ENCODE measurements at places on chromosomes 16 and 17.

GRCh38 chr17:929586-929985 is 50.0 kb downstream of the NXN start:
- DNase-seq = no peak

GRCh38 chr17:66805567-66805966 is 29.4 kb upstream of the CACNG5 start:
- no peak for DNase-seq

DNA sequence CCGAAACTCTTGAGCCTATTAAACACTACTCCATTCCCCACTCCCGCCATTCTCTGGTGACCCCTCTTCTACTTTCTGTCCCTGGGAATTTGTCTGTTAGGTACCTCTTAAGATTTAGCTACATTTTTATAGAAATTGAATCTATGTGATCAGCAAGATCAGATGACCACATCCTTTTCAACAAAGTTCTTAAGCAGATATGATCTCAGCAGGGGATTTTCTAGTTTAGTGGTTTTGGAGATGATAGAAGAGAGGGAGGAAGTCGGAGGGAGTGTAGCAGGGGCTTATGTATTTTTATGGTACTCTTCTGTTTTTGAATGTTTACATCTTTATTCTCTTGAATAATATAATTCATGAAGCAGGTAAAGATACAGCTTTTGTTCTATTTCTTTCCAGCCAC is 40.8 kb downstream of the RPA1 start:
- no peak for DNase-seq

GRCh38 chr16:65548470-65548869 is 426.6 kb upstream of the CDH11 start:
- DNase-seq = no peak

GRCh38 chr17:29607557-29608195 is 14.7 kb downstream of the ANKRD13B start:
- DNase-seq = no peak

DNA sequence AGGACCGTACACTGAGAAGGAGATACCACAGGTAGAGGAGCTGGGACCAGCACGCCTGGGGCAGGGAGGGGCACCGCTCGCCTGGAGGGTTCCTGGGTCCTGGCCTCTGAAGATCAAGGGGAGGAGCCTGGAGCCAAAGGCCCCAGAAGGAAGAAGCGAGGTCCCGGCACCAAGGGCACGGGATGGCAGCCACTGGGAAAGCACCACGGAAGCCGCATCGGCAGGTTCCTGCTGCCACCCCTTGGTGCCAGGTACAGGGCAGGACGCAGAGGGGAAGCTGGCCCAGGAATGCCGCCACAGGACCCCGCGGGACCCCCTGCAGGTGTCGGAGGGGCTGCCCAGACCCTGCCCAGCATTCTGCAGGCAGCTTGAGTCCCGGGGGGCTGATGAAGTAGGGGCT is 42.5 kb upstream of the CBFA2T3 start:
- no peak for DNase-seq

GRCh38 chr16:80526418-80527061 is 14.3 kb upstream of the DYNLRB2 start:
- DNase-seq = peak; percentile 35

- DNase-seq = no peak
These were observed 29.3 kb upstream of the SPACA3 start for GRCh38 chr17:32962320-32962711.

- no peak for DNase-seq
These were observed 24.3 kb upstream of the RFFL start for GRCh38 chr17:35087731-35088355.

GRCh38 chr16:88672776-88673175 is 9.9 kb upstream of the MVD start:
- no peak for DNase-seq

DNA sequence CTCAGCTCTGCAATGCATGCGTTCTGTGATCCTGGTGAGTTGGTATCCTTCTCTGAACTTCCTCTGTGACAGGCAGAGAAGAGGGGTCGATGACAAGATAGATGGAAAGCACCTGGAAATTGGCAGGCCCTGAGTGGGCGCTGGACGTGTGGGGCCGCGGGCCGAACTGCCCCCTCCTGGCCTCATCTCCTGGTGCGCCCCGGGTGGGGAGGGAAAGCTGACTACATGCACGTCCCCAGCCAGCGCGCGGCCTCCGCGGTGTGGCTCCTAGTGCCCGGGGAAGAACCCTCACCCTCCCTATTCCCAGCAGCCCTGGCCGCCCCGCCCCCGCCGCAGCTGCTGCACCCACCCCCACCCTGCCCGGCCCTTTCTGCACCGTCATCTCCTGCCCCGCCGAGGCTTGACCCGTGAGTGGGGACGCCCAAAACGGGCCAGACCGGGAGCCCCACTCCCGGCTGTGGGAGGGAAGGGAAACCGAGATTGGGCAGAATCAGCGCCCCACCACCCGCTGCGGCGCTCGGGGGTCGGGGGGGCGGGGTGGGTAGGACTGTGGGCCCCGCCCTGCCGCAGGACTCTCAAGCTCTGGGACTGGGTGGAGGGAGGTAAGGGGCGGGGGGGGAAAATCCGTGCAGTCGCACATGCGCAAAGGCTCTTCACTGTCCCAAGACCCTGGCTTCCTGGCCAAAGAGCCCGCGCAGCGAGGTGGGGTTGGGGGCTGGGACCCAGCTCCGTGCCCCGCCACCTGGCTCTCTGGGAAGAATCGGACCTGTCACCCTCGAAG is at the start of gene NOL3:
TSS of gene NOL3 (plus strand) at position 371 of the 781 bp plus-strand sequence.
- DNase-seq = peak; percentile 41

DNA sequence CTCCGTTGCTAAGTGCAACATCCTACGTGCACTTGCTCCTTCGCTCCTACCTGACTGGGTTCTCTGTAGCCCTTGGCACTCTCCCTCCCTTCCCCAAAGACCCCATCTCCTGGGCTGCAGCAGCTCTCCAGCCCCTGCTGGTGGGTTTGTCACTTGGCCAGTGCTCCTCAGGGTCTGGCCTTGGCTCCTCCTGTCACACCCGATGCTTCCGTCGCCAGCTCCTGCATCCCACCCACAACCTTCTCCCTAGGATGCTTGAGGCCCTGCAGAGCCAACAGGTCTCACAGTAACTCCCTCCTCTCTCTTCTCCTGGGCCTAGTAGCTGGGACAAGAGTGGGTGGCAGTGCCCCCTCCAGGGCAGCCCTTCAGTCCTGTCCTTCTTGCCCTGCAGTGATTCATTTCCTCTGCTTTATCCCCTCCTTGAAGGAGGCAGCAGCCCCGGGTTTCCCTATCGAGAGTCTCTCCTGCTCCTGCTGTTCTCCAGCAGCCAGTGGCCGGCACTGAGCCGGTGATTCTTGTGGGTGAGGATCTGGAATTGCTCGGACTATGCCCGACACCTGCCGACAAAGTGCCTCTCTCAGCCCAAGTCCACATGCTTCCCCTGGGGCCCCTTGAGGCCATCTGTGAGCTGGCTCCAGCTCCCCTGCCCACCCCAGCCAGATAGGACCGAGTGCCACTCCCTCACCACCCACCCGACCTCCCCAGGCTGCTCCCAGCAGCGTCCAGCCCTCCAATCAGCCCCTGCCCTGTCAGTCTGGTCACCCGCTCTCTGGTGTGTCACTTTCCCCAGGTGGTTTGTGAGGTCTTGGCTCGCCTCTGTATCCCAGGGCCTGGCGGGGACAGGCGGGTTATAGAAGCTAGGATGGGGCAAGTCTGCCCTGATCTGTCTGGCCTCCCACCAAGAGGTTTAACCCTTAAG is 3.8 kb downstream of the LITAFD start:
- DNase-seq = no peak

DNA sequence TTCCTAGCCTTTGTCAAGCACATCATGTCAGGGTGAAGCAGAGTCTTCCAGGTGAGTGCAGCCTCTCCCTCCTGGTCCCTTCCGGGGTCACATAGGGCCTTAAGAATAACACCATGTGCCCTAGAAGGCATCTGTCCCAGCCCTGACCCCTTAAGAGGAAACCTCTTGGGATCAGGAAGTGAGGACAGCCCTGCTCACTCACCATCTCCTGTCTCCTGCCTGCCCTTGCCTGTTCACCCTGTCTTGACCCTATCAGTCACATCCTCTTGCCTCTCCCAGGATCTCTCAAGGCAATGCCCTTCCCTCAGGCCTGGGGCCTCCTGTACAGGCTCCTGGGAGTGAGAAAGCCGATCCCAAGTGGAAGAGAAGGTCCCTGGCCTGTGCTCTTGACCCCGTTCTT is 13.9 kb downstream of the MYL4 start:
- DNase-seq = no peak

DNA sequence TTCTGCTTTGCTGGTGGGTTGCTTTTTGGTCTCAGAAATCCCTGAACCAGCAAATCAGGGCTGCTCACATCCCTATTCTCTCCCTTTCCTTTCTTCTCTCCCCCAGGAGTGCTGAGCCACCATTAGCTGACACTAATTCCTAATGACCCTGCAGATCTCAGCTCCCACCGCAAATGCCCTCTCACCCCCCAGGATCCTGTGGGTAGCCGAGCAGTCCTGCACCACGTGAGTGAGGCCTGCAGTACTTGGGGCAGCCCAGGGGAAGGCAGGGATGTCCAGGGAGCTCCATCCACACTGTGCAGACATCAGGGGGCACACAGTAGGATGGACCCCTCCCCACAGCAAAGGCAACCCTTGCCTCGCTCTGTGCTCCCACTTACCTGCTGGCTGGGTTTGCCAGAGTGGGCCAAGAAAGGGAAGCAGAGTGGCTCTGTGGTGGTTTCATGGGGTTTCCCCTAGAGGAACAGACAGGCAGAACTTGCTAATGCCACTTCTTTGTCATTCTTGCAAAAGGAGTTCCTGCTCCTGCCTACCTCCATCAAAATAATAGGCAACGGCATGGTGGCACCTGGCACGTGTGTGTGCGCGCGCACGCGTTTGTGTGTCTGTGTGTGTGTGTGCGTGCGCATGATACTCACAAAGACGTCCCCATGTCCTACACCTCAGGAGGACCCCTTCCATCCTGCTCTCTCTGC is 135.6 kb downstream of the GAS7 start:
- no peak for DNase-seq

GRCh38 chr16:80938004-80938878 is 68.4 kb downstream of the CMC2 start:
- DNase-seq = no peak

- DNase-seq = no peak
These were observed 1498.3 kb downstream of the CDH11 start for GRCh38 chr16:63623551-63624039.

DNA sequence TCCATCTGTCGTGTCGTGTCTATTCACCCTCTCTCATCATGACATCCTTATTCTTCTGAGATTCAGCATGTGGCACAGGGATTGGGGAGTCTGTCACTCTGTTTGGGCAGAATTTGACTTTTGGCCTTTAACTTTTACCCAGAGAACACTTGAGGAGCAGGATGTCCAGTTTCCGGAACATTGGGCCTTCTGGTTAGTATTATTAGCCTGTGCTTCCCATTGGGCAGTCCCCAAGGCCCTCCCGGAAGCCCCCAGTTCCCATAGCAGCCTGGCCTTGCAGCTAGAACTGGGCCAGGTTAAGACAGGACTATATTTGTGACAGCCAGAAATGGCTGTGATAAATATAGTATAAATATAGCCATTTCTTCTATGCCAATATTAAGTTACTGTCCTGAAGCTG is 9.6 kb downstream of the SCN4A start:
- no peak for DNase-seq

GRCh38 chr16:78984324-78984723 is 616.2 kb downstream of the MAF start:
- DNase-seq = no peak

DNA sequence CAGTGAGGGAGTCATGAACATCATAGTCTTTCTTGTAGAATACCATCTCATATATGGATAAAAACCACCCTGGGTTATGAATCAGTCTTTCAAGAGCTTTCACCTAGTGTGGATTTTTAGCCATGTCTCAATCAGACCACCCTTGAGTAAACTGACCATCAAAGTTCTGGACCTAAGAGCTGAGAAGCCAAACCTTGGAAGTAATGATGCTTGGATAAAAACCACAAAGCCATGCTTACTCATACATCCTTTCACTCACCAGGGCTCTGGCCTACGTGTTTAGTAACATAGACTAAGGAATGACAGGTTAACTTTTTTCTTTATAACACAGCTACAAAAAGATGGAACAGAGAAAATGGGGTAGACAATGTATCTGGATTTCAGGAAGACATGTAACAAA is 167.2 kb downstream of the STX8 start:
- no peak for DNase-seq

DNA sequence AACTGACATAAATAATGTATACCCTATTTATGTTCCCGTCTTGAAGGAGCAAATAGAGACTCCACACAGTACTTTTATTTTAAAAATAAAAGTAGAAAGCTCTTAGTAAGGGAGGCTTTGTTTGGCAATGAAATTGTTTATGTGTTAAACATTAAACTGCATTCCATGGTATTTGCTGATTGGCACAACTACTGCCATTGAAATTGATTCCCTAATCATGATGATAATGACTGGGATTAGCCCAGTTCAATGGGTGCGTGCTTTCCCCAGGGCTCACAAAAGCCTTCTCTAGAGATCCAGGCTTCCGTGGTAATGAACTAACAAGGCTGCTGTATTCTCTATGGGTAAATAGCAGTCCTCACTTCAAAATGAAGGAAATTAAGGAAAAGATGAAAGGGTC is 67.5 kb downstream of the GPRC5B start:
- no peak for DNase-seq

DNA sequence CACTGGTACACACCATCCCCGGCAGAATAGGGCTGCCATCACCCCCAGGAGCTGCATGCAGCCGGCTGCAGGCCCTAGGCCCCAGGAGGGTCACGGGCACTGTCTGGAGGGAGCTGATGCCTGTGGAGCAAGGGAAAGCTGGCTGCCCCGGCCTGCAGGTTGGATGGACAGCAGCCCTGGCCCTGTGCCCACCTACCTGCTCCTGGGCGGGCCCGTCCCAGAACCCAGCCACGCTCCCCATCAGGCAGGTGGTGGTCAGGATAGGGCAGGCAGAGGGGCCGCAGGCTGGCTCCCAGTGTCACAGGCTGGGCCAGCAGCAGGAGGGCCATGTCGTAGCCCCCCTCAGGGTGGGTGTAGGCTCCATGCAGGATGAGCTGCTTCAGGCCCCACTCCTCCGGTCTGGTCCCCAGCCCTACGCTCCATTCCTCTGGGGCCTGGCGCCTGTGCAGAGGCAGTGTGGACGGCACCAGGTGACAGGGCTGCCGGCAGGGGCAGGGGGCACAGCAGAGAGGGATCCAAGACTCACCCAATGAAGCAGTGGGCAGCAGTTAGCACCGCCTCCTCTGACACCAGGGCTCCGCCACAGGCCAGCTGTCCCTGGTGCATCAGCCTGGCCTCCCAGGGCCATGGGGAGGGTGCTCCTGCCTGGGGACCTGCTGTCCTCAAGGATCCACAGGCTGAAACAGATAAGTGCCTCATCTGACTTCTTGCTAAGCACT is 4.0 kb downstream of the PRSS53 start:
- no peak for DNase-seq

DNA sequence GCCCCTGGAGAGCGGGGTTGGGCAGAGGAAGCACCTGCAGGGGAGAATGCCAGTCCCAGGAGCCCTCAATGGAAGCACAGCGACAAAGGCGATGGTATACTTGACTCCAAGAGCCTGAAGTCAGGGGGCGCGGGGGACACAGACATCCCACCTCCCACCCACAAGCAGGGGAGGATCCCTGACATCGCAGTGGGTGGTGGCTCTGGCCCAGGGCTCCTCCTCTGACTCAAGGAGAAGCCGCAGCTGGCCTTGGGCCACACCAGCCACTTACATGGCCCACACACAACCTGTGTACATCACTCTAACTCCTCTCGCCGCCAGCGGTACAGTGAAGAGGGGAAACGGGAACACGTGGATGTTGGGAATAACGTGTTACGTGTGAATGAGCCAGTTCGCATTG is 44.3 kb downstream of the FZD2 start:
- no peak for DNase-seq

All from NCI-H2171 (cell line).